NCI-H2029 (cell line): ENCODE measurements at places on chromosomes 11 and 22.

DNA sequence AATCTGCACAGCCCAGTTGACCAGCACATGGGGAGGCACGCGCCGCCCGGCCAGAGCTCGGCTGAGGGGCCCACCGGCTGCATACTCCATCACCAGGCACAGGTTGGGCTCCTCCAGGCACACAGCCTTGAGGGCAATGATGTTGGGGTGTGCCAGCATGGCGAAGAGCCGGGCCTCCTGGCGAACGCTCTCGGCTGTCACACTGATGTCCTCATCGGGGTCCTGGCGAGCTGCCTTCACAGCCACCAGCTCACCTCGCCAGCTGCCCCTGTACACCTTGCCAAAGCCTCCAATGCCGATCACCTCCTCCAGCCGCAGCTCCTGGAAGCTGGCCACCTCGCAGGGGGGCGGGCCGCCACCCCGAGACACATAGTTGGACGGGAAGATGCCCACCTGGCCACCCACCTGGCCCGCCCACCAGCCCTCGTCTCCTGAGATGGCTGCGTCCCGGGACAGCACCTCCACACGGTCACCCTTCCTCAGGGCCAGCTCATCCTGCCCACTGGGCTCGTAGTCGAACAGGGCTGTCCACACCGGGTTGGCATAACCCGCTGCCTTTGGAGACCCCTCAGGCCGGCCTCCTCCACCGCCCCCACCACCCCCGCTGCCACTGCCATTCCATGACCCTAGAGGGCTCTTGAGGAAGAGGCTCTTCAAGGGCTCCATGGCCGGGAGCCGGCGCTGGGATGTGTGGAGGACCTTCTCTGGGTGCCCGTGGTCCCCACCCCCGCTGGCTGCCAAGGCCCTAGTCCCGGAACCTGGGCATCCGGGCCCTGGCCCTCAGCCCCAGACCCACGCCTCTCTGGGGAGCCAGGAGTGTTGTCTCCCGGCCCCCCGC lies 711 bp downstream of the MAP3K11 start:
- DNase-seq, result no peak

- no peak for DNase-seq
These were observed 7.9 kb downstream of the MB start for GRCh38 chr22:35609261-35609660.

DNA sequence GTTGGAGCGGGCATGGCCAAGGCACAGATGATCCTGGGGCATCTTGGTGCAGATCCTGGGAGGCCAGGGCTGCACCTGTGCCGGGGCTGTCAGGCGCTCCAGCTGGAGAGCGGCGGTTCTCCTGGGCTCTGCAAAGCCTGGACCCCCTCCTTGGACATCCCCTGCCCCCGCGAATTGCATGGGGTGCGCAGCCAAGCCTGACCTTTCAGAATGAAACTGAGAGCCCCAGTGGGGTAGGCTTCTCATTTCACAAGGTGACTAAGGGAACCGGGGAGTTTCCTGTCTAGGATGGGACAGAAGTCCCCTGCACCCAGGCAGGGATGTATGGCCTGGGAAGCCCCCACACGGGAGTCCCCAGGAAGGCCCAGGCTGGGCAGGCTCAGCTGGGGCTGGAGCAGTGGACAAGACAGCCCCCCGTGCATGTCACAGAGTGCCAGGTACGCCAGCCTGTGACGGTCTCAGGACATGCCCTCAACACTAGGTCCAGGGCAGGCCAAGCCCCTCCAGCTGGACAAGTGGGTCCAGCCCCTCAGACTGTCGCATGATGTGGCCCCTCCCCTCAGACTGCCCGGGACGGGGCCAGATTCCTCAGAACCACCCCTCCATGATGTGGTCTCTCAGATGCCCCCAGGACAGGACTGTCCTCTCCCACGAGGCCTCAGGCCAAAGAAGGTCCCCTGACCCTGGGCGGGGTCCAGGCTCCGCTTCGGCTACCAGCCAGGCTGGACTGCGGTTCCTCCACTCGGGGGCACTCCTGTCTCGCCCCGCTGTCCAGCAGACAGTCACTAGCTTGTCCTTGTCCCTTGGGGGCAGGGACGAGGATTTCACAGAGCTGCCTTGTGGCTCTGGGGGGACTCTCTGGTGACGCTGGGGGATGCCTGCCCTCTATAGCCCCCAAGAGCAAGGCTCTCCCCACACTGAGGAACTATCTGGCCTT lies 2.3 kb downstream of the LSP1 start:
- DNase-seq, result no peak

DNA sequence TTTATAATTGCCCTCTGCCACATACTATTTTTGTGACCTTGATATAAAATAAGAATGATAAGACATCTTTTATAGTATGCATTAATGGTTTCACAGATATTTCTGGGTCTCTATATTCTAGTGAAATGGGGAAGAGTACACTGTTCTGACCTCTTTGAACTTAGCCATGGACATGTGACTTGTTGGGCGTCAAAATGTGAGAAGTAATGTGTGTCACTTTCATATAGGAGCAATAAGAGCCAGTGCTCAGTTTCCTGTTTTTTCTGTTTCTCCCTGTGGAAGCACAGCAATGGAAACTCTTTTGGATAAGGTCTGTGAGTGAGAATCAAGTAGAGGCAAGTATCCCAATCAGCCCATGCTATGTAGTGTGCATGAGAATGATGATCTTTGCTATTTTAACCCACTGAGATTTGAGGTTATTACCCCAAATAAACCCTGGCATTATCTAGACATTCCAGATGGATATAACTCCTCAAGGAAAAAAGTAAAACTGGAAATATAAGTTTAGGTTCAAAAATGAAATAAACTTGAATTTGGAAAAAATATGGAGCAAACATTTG lies 60.7 kb downstream of the RAB38 start:
- no peak for DNase-seq

DNA sequence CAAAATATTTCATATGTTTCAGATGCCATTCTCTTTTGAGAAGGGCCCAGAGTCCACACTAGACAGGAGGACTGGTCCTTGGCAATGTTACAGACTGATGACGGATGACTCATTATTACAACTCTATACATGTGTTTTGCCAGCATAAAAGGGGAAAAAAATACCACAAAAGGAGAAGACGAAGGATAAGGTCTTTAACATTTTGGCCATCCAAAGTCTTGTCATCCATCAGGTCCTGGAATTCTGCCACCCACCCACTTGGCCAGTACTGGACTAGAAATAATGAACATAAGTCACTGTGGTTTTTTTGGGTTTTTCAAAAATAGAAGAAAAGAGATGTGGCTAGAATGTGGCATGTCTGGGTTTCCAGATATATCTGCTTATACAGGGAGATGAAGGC lies 57.7 kb upstream of the BDNF start:
- DNase-seq, result no peak

DNA sequence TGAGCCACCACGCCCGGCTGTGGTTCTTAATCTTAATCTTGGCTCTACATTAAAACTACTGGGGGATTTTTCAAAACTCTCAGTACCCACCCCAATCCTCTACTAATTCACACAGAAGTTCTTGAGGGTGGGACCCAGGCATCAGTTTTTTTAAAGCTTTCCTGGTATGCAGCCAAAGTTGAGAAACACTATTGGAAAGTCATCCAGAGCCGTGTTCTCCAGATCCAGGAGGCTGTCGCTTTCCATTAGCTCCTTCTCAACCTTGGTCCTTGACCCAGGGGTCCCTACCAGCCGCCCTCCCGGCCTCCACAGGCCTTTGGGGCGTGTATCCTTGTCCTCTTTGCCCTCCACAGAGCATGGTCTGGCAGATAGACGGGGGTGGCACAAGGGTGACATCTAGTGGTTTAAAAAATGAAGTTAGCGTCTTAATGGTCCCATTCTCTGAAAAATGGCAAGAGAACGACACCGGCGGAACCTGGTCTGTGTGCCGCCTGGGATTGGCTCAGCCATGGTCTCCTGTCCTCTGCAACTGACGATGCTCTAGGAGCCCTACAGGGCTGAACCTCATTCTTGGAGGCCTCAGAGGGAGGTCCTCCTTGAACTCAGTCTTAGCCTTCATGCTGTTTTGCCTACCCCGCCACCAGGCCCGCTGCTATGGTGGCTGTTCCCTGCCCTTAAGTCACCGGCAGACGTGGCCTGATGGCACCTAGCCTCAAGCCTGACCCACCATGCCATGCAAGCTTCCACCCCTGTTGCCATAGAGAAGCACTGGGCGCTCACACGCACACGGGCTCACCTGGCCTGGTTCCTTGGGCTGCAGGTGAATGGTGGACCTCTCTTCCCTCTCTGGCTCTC lies 152.0 kb upstream of the SYN3 start:
- DNase-seq, result peak; percentile 40

- peak; percentile 7 for DNase-seq
These were observed at the start of gene SYT9 for GRCh38 chr11:7251836-7252682. TSS of gene SYT9 (plus strand) at chr11:7251904. CDS start at chr11:7252187, 283 bp downstream.
